ENCODE measurements at places on chromosomes 12 and 14. TPM values are rescaled to one million over a fixed set of nuclear protein-coding genes. Genes with fewer than 3 reads are reported as not detected.

The PTGER2 gene
- not detected for total RNA-seq

The SLC39A2 gene
- not detected for total RNA-seq

The TAS2R46 gene
- 0.47 TPM for total RNA-seq

The CCDC38 gene
- not detected for total RNA-seq

The P2RX2 gene
- total RNA-seq = not detected

The ABCD2 gene
- 0.04 TPM for total RNA-seq

The TCL1A gene
- not detected for total RNA-seq

The INHBC gene
- total RNA-seq = 0.07 TPM

The AKAP6 gene
- total RNA-seq = 0.62 TPM

The KLRC2 gene
- not detected for total RNA-seq

The RCOR1 gene
- total RNA-seq = 47.9 TPM

The MYH6 gene
- total RNA-seq = not detected

The CPNE6 gene
- total RNA-seq = not detected

The OR4E2 gene
- total RNA-seq = not detected

The DPPA3 gene
- total RNA-seq = not detected

The CLEC4E gene
- not detected for total RNA-seq

The EMP1 gene
- 0.47 TPM for total RNA-seq

The A2M gene
- total RNA-seq = 3.0 TPM

The CDCA3 gene
- 47.2 TPM for total RNA-seq

The GALNT9 gene
- total RNA-seq = not detected

The LRTM2 gene
- not detected for total RNA-seq

GRCh38 chr12:68080577-68080976 is 79.0 kb downstream of the IFNG start:
- no peak for DNase-seq

DNA sequence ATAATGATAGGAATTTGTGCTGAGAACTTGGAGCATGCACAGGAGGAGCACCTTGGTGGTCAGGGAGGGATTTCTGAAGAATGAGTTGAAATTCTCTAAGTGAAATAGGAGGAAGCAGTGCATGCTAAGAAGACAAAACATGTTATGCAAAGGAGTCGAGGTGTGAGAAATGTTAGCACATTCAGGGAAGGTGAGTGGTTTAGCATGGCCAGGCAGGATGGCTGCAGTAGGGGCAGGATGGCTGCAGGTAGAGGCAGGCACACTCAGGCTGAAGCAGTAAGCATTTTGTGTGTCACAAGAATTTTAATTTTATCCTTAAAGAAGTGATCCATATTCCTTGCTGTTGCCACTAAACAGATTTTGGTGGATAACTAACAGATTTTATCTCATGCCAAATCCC is 46.3 kb downstream of the CATSPERB start:
- DNase-seq = no peak

- DNase-seq = no peak
Observed at GRCh38 chr12:116498471-116498870, 60.7 kb upstream of the MAP1LC3B2 start.

GRCh38 chr12:14263742-14264141 is 101.7 kb upstream of the ATF7IP start:
- DNase-seq = no peak

- DNase-seq = no peak
Observed at GRCh38 chr12:101597164-101597563, 2.4 kb downstream of the MYBPC1 start.

DNA sequence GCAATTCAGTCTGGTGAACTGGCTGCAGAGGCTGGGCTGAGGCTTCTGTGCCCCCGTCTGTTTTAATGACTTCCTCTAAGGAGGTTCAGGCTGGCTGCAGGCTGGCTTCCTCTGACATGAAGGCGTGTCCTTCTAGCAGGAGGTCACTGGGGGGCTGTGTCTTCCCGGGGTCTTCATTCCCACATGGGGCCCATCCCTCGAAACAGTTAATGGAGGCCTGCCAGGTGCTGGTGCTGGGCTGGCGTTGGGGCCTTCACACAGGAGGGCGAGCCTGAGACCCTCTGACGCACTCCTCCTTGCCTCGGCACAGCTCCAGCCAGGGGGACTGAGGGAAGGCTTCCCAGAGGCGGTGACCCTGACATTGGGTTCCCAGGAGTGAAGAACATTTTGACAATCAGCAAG is 57.7 kb upstream of the DLK1 start:
- DNase-seq = no peak

- DNase-seq = no peak
Observed at GRCh38 chr14:52395728-52396127, 81.6 kb downstream of the PTGER2 start.

- DNase-seq = no peak
Observed at GRCh38 chr12:81207173-81207572, 129.3 kb downstream of the ACSS3 start.

GRCh38 chr12:120625557-120626419 is 14.6 kb upstream of the CABP1 start:
- peak; percentile 88 for DNase-seq

- no peak for DNase-seq
Observed at GRCh38 chr12:14780859-14781258, 22.4 kb downstream of the WBP11 start.

GRCh38 chr12:89884952-89885351 is 176.3 kb upstream of the ATP2B1 start:
- no peak for DNase-seq

GRCh38 chr12:11624116-11624515 is 25.4 kb upstream of the ETV6 start:
- DNase-seq = no peak

- DNase-seq = no peak
Observed at GRCh38 chr12:92337128-92337527, 191.5 kb upstream of the BTG1 start.

DNA sequence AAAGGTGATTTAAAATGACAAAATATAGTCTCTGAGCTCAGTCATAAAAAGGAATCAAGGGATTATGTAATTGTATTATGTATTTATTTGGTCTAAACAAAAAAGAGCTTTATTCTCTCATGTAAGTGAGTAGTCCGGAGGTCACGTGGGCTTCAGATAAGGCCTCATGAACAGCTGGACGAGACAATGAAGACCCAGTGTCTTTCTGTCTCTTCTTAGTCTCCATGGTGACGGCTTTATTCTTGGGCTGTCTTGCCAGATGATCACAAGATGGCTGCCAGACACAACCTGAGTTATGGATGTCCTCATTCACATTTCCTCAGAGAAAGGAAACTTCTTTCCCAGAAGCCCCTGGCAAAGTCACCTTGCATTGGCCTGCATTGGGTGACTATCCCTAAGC is 98.6 kb downstream of the ARF6 start:
- no peak for DNase-seq

GRCh38 chr12:115103884-115104883 is 420.2 kb upstream of the TBX3 start:
- DNase-seq = no peak

GRCh38 chr14:55607386-55607785 is 27.4 kb downstream of the KTN1 start:
- no peak for DNase-seq

- no peak for DNase-seq
Observed at GRCh38 chr14:94227029-94227428, 52.9 kb downstream of the PPP4R4 start.

DNA sequence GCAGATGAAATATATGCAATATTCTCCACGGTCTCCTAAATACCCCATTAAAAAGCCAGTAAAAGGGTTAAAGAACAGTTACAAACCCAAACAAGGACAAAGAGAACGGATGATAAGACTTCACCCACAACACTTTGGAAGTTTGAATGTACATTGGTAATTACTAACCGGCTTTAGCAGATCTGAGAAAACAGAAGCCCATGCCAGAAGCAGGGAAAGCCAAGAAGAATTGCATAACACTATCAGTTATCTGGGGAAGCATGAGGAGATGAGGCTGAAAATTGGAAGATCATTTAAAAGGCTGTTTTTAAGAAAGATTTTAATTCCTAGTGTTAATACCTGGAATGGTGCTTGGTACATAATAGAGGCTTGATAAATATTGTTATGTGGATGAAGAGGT is 55.6 kb upstream of the MYBPC1 start:
- DNase-seq = no peak

- no peak for DNase-seq
Observed at GRCh38 chr12:94143438-94143837, 4.9 kb upstream of the PLXNC1 start.

DNA sequence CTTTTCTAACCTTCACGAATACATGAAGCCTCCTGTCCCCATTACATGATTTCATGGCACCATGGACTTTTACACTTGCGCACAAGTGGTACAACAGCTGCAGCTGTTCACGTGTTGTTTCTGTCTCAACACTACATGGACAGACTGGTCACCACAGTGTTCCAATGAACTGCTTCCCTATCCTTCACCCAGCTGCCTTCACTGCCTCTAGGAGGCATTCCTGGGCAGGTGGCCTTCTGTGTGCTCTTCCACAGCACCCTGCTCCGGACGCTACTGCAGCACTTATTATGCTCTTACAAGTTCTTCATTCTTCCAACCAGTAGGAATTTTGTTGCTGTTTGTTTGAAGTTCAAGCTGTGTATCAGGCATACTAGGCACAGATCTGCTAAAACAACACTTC is 1.5 kb downstream of the MTERF2 start:
- DNase-seq = peak; percentile 61

DNA sequence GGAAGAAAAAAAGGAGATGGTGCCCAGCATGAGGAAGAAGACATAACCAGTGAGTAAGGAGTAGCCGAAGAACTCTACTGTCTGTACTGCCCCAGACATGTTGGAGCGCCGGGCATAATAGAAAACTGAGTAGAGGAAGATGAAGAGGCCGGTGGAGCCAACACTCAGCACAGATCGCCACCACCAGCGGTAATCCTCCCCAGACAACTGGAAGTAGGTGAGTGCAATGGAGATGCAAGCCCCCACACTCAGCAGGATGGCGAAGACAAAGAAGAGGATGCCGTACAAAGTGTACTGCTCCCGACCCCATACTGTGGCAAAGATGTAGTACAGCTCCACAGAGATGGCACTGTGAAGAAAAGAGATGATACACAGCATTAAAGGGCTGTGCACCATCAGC is 844 bp upstream of the IPO4 start:
- DNase-seq = no peak

DNA sequence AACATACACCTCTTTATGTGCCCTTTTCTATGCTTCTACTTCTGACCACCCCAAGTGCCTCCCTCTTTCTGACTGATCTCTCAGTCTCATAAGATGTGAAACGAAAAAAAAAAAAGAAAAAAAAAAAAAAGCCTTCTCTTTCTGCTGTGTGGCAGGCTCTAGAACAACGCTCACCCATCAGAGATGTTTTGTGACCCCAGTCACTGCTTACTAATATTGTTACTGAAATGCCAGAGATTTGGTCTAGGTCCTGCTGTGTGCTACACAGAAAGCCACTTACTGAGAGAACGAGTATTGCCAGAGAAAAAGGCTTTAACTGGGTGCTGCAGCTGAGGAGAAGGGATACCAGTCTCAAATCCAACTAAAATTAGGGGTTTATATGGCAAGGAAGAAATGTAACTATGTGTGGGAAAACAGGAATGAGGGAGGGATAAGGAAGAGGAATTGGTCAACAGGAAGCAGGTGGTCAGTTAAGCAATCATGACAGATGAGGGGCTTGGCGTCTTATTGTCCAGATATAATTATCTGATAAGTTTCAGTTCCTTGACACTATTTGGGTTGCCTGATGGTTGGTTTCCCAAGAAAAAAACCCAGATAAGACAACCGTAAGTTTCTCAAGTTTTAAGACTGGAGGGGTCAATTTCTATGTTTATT is 149.0 kb downstream of the NAV3 start:
- no peak for DNase-seq

GRCh38 chr12:108563136-108563803 is 874 bp downstream of the ISCU start:
- peak; percentile 93 for DNase-seq

DNA sequence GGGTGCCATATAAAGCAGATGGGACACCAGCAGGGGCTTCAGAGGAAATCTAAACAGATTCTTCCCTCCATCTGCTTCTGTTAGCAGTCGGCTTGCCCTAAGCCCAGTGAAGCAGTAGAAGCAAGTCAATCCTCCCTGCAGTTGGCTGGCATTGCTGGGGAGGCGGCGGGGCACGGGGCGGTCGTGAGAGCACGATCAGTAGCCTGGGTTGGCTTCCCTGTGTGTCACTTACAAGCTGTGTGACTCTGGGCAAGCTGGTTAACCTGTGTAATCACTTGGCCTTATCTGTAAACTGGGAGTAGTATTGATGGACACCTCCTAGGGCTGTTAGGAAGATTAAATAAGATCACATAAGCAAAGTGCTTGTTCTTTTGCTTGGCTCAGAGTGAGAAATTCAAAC is 19.4 kb downstream of the MYRFL start:
- no peak for DNase-seq

DNA sequence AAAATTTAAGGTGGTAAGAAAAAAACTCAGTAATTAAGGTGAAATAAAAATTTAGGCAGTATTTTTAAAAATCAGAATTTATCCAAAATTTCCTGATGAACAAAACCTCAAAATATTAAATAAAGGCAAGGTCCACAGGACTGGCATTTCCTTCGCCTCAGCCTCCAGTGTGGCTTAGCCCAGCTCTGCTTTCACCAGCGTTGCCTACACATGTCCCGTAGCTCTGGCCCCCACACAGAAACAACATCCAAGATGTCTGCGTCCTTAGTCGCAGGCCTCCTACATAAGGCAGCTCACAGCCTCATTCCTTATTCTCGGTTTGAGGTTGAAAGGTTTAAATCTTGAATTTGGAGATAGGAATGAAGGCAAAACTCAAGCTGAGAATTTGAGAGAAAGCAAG is 274.3 kb downstream of the SYT1 start:
- DNase-seq = no peak

DNA sequence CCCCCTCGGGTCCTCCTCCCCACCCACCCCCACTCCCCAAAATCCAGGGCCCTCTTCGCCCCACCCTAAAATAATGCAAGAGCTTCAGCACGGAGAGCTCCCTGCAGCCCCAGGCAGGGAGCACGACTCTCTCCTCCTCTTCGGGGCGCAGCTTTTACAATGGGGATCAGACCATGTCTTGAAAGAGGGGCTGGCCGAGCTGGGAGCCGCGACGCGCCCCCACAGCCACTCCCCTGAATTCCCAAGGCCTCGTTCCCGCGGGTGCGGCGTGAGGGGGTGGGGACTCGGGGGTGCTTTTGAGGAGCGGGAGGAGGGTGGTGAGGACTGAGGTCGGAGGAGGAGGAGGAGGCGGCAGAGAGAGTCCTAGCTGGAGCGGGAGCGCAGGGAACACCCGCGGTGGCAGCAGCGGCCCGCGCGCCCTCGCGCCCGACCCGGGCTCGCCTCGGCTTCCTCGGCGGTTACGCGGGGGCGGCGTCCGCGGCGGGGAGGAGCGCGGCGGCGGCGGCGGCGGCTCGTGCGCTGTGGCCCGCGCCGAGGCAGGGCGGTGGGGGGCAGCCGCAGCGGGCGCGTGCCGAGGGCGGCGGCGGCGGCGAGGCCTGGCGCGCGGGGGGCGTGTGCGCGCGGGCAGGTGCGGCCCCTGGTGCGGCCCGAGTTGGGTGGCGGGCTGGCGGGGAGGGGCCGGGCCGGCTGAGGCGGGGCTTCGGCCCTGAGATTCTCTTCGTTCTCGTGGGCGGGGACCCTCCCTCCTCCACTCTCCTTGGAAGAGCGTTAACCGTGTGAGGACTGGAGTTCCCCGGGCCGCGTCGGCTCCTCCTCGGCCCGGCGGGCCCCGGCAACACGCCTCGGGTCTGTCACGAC is at the start of gene ANKS1B:
TSS of gene ANKS1B (minus strand) at position 666 of the 858 bp plus-strand sequence. CDS start 699 bp downstream, outside the sequence.
- DNase-seq = peak; percentile 52

- no peak for DNase-seq
Observed at GRCh38 chr14:95218472-95219193, 61.3 kb upstream of the DICER1 start.
